Central memory CD4-positive, alpha-beta T cell (primary cell): ENCODE measurements at places on chromosomes 3 and 15.

- DNase-seq, result no peak
These were observed 181.3 kb upstream of the WNT5A start for GRCh38 chr3:55668359-55668758.

DNA sequence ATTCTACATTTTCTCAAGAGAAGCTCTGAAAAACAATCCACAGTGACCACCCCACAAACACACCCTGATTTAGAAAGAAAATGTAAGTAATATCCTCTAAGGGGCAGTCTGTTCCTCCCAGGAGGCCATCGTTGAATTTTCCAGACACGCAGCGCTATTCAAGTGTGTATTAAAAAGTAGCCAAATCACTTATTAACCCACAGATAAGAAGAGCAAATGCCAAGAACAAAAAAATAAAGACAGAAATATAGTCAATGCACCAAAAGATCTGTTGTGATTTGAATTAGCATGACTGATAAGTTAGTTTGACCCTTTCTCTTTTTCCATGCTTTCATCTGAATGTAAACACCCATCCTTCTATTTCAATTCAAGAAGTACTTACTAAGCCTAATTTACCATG lies 622.8 kb upstream of the ZNF385D start:
- no peak for DNase-seq

GRCh38 chr3:171553086-171553485 lies 92.9 kb upstream of the TNIK start:
- no peak for DNase-seq

DNA sequence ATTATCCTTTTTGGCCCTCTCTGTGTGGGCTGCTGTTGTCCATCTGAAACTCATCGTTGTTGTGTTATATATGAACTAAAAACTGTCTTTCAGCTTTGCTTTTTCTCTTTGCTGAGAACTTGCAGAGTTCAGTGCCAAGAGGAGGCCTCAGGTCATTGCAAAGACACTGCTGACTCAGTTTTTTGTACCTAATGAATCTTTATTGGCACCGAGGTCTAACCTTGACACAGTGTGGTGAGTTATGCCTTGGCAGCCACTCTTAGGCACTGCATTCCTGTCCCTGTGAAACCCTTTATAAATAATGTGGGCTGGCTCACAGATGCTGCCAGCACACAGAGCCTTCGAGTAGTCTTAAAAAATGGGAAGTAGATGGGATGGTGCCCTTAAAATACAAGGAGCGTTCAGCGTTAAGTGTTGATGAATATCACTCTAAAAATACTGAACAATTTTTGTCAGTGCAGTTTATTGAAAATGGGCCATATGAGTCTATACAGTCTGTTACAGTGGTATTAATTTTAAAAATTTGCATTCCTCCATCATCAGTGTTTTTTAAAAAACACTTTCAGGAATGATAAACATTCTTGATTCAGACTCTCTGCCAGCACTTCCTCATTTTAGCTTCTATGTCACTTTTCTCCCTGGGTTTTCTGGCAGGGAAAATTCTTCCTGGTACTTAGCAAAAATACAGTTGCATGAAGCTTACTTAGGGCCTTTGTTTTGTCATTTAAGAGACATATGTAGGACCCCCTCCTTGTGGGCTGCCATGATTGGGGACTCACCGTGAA lies 234.1 kb downstream of the CACNA2D3 start:
- no peak for DNase-seq

- DNase-seq, result no peak
These were observed 640.4 kb upstream of the ARPP21 start for GRCh38 chr3:34998902-34999301.

- no peak for DNase-seq
These were observed 17.5 kb upstream of the TBC1D5 start for GRCh38 chr3:17759901-17760300.

- no peak for DNase-seq
These were observed 30.5 kb upstream of the CLDN16 start for GRCh38 chr3:190357468-190357867.

- peak; percentile 35 for DNase-seq
These were observed 70.5 kb downstream of the KLHL25 start for GRCh38 chr15:85723960-85724945.
